ENCODE measurements at places on chromosomes 4 and X. TPM values are rescaled to one million over a fixed set of nuclear protein-coding genes. Genes with fewer than 3 reads are reported as not detected.

DMD gene
- 22.2 TPM for total RNA-seq

MAGEB2 gene
- total RNA-seq: not detected

DNA sequence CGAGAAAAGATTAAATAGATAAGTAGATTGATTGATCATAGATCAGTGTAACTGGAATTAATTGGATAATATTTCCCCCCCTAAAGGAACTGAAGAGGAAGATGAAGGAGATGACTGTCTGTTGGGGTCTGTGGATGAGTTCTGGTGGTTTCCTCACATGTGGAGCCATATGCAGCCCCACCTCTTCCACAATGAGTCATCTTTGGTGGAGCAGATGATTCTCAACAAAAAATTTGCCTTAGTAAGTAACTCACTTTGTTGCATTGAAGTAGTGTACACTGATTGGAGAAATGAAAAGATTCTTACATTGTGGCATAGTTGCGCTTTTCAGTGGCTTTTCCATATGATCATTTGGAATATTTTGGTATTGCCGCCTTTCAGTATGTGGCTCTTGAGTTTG, 80.4 kb downstream of the NDST3 start:
- no peak for DNase-seq

- no peak for DNase-seq
These were observed 43.1 kb downstream of the ZGRF1 start for GRCh38 chr4:112593438-112594133.
